Heart right ventricle (tissue), 16 donors: ENCODE measurements at places on chromosomes 7 and 10. TPM values are rescaled to one million over a fixed set of nuclear protein-coding genes. Genes with fewer than 3 reads are reported as not detected.

The TACC2 gene
- 398 TPM for total RNA-seq

The HTR5A gene
- total RNA-seq = not detected

The TPK1 gene
- 7.1 TPM for total RNA-seq

The C10orf71 gene
- total RNA-seq = 200 TPM

The PITX3 gene
- total RNA-seq = 0.66 TPM

The ECHDC3 gene
- total RNA-seq = 70.9 TPM
